Activated T-cell treated with anti-CD3 and anti-CD28 coated beads, Interleukin-2, amount 50 U/mL, for 72 hours (primary cell): ENCODE measurements at places on chromosomes 5 and 9. TPM values are rescaled to one million over a fixed set of nuclear protein-coding genes. Genes with fewer than 3 reads are reported as not detected.

CLIC3 gene
- total RNA-seq: 0.43 TPM

CCDC183 gene
- total RNA-seq: 0.46 TPM

STK32A gene
- not detected for total RNA-seq

TICAM2 gene
- 0.77 TPM for total RNA-seq

GABRA6 gene
- not detected for total RNA-seq

GPR21 gene
- total RNA-seq: 1.3 TPM

CCDC112 gene
- total RNA-seq: 1.9 TPM

DPYSL3 gene
- 0.05 TPM for total RNA-seq
